Memory B cell (primary cell): ENCODE measurements at places on chromosomes 16 and 17.

GRCh38 chr17:182050-182751 is 751 bp upstream of the DOC2B start:
- no peak for DNase-seq

DNA sequence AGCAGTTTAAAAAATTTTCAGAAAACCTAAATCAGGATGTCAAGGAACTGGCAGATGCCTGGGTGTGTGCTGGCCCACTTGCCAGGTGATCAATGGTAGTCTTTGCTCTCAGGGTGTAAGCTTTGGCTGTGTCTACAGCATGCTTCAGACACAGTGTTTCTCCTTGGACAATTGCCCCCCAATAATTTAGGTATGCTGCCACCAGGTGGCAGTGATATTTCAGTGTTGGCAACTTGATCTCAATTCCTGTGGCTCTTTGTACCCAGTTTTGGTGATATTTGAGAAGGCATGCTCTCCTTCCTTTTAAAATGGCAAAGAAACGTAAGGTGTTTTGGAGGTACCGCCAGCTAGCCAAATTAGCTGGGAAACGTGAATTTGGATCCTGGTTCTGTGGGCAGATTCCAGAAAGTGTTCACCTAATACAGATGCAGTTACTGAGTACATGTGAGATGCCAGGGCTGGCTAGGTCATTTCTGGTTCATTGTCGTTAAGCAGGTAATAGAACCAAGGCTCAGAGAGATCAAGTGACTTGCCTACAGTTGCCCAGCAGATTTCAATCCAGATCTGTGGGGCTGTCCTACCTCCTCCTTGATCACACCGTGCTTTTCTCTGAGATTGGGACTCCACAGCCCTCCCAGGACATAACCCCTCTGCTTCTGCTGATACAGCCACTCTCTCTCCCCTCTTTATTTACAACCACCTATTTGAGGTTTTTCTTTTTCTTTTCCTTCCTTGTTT is 155.6 kb upstream of the PLCG2 start:
- DNase-seq = peak; percentile 46

- DNase-seq = no peak
These were observed 982 bp downstream of the DBNDD1 start for GRCh38 chr16:90018297-90018651.

DNA sequence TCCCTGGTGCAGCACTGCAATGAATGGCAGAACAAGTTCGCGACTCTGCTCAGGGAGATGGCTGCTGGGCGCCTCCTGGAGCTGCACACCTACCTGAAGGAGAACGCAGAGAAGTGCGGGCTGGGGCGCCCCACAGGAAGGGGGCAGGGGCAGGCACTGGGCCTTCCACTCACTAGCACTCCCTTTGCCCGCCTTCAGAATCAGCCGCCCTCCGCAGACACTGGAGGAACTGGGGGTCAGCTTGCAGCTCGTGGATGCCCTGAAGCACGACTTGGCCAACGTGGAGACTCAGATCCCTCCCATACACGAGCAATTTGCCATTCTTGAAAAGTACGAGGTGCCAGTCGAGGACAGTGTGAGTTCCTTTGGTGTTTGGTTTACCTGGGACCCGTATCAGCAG is 46.4 kb downstream of the DNAH2 start:
- no peak for DNase-seq

DNA sequence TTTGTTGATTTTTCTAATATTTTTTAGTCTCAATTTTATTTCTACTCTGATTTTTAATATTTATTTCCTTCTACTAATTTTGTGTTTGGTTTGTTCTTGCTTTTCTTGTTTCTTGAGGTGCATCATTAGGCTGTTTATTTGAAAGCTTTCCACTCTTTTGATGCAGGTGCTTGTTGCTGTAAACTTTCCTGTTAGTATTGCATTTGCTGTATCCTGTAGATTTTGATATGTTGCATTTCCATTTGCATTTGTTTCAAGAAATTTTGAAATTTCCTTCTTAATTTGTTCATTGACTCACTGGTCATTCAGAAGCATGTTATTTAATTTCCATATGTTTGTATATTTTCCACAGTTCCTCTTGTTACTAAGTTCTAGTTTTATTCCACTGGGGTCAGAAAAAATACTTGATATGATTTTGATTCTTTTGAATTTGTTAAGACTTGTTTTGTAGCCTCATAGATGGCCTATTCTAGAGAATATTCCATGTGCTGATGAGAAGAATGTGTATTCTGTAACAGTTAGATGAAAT is 43.1 kb upstream of the NACA2 start:
- DNase-seq = no peak

GRCh38 chr16:73149334-73149733 is 101.4 kb upstream of the ZFHX3 start:
- no peak for DNase-seq
